Ovary (tissue), 10 donors: ENCODE measurements at places on chromosomes 5 and 9. TPM values are rescaled to one million over a fixed set of nuclear protein-coding genes. Genes with fewer than 3 reads are reported as not detected.
A peak's percentile ranks its signal among the peaks of the same experiment; 100 is the strongest.

The OMD gene
- 18.9 TPM for total RNA-seq

The PCDHGA8 gene
- total RNA-seq: 5.3 TPM

The F2RL1 gene
- total RNA-seq: 12.3 TPM

The TAL2 gene
- total RNA-seq: not detected

The URM1 gene
- total RNA-seq: 51.4 TPM

The FOXD4 gene
- 0.12 TPM for total RNA-seq

The SLC6A3 gene
- total RNA-seq: 0.62 TPM

DNA sequence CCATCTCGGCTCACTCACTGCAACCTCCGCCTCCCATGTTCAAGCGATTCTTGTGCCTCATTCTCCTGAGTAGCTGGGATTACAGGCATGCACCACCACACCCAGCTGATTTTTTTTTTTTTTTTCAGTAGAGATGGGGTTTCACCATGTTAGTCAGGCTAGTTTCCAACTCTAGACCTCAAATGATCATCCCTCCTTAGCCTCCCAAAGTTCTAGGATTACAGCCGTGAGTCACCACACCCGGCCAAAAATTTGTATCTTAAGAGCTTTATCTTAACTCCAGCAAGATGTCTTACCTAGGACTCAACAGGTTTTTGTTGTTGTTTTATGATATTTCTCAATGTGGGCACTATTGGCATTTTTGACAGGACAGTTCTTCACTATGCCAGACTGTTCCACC is 27.9 kb downstream of the LYRM7 start:
- H3K27me3 ChIP-seq: no peaks in the 10 kb centered on the region
- no peak for DNase-seq
- no peaks in the 10 kb centered on the region for H3K36me3 ChIP-seq
- no peak overlapping the region for H3K27ac ChIP-seq
- no peak overlapping the region for H3K4me3 ChIP-seq

DNA sequence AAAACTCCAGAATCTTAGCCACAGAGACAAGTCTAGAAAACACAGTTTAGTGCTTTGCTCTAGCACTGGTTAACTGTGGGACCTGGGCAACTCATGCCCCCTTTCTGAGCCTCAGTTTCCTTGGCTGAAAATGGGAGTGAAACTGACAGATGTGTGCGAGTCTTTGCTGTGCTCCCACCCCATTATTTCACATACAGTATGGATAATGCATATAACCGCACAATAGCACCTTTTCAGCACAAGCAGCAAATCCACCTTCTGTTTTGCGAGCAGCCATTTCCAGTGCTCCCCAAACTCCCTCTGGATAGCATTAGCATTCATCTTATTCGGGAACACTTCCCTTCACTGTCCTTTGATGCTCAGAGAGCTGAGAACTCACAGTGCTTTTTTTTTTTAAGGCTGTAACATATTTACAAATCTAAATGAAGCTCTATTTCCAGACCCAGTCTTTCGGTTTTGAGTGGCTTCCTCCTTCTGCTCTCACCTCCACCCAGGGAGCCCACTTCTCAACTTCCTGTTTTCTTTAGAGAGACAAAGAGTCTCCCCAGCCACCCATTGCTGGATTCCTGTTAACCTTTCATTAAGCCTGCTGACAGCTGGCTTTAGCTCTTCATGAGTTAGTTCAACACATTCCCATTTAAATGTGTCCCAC is 49.2 kb downstream of the TIMD4 start:
- no peak for DNase-seq
- H3K4me1 ChIP-seq: no peaks in the 10 kb centered on the region
- no peaks in the 10 kb centered on the region for H3K36me3 ChIP-seq

DNA sequence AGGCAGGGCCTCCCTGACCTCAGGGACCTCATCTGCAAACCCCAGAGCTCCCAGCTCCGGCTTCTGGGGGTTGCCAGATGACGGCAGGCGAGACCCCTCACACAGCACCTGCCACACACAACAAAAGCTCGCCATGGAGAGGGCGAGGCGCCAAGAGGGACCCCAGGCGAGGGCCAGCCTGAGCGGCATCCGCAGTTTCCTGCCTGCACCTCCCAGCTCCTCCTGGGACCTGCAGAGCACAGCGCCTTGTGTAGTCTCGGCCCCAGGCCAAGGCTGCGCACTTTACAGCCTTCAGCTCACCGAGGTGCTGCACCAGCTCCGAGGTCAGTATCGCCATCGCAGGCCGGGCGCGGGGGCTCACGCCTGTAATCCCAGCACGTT is 82.4 kb upstream of the ADAMTS2 start:
- no peaks in the 10 kb centered on the region for H3K36me3 ChIP-seq
- H3K27ac ChIP-seq: no peak overlapping the region
- H3K4me1 ChIP-seq: no peaks in the 10 kb centered on the region
- no peaks in the 10 kb centered on the region for H3K27me3 ChIP-seq

- no peaks in the 10 kb centered on the region for H3K27me3 ChIP-seq
- DNase-seq: no peak
- no peak overlapping the region for H3K27ac ChIP-seq
- peaks cover 6% of the 10 kb centered on the region for H3K4me1 ChIP-seq
Observed at GRCh38 chr9:437574-438001, 222.9 kb downstream of the DOCK8 start.

GRCh38 chr5:112534067-112534583 is 115.0 kb upstream of the EPB41L4A start:
- no peaks in the 10 kb centered on the region for H3K27me3 ChIP-seq
- no peaks in the 10 kb centered on the region for H3K4me1 ChIP-seq
- no peak overlapping the region for H3K27ac ChIP-seq
- no peak overlapping the region for H3K4me3 ChIP-seq
- no peak for DNase-seq
- no peaks in the 10 kb centered on the region for H3K36me3 ChIP-seq

DNA sequence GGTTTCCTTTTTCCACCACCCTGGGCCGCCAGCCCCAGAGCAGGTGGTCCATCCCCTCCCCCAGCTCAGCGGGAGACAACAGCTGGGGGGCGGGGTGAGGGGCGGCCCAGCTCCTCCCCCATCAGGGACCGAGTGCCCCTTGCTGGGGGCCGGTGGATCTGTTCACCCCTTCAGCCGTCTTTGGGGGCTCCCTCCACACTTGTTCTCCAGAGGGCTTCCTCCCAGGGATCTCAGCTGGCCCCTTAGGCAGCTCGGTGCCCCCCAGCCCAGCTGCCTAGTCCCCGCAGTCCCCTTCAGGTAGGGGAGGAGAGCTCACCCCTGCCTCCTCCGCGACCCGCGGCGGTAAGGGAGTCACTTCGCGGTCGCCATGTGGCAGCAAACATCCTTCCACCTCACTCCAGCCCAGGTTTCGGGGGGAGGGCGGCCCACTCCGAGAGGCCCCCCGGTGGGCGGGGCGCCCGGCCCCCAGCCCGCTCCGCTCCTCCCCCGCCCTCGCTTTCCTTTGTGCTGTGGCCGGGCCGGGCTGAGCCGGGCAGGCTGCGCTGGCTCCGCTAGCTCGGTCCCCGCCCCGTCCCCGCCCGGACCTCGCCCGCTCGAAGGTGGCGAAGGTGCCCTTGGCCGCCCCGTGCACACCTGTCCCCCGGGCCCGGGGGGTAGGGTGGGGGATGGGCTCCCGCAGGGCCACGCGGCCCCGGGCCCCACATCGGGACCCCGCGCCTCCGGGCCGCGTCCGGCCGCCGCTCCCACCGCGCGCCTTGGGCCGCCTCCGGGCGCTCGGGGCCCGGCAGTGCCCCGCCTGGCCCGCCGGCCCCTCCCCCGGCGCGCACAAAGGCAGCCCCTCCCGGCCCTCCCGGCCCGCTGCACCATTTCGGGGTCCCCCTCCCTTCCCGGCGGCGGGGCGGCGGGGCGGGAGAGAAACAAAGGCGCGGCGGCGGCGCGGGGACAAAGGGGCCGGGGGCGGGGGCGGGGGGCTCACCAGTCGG is 683 bp downstream of the DBN1 start:
- H3K4me3 ChIP-seq: peak overlapping the region; percentile 80
- H3K4me1 ChIP-seq: peaks cover 21% of the 10 kb centered on the region
- no peaks in the 10 kb centered on the region for H3K36me3 ChIP-seq
- peak overlapping the region; percentile 61 for H3K27ac ChIP-seq

DNA sequence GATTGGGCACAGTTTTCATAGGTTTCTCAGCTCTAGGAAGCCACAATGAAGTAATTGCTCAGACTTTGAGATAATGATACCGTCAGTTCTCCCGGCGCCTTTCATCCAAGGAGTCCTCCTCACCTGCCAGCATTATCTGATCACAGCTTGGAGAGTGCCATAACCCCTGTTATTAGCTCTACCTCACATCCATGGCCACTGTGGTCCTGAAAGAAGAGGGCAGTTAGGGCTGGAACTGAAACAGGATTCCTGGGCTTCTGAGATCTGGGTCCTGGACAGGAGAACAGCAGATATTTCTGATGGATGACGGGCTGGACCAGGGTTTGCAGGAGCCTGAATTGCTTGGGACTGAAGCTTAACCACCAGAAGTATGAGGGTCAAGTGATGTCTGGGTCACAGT is 13.5 kb downstream of the RGS3 start:
- DNase-seq: no peak
- H3K4me1 ChIP-seq: no peaks in the 10 kb centered on the region
- no peaks in the 10 kb centered on the region for H3K27me3 ChIP-seq
- H3K27ac ChIP-seq: no peak overlapping the region
- no peak overlapping the region for H3K4me3 ChIP-seq

GRCh38 chr5:158756871-158757270 is 342.8 kb downstream of the EBF1 start:
- no peaks in the 10 kb centered on the region for H3K36me3 ChIP-seq
- H3K27me3 ChIP-seq: no peaks in the 10 kb centered on the region
- no peak overlapping the region for H3K4me3 ChIP-seq
- peaks cover 4% of the 10 kb centered on the region for H3K4me1 ChIP-seq

- no peak overlapping the region for H3K4me3 ChIP-seq
- H3K27me3 ChIP-seq: no peaks in the 10 kb centered on the region
- no peaks in the 10 kb centered on the region for H3K36me3 ChIP-seq
Observed at GRCh38 chr5:180135128-180135955, 63.8 kb upstream of the RNF130 start.

DNA sequence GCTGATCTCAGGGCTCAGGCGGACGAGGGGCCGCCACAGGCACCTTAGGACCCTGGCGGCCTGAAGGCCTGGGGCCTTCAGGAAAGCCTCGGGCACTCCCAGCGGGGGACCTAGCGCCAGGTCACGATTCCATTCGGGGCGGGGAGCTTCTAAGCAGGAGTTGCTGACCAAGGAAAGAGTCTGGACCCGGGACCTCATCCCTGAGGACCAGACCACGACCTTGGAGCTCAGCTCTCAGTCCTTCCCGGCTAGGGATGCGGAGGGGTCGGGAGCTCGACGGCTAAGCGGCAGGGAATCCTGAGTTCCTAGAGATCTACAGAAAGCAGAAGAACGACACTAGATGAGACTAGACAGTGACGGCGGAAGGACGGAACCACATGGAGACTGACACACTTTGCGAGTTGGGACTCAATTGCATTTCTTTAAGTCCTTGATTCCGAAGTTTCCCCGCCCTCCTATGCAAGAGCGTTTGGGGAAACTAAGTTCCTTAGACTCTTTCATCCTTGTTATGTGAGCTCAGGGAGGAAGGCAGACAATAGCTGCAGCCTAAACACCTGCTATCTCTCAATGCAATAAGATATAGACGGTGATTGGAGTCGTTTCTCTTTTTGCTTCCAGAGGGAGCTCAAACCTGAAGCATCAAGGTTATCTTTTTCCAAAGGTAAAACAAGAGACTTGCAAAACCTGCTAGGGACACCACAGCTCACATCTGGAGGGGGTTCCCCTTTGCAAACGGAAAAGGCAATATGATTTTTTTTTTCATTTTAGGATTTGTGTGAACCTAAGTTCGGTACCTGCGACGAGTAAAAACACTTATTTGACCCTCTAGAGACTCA is 9.7 kb downstream of the NR2F1-AS1 start:
- peaks cover 6% of the 10 kb centered on the region for H3K4me1 ChIP-seq
- H3K36me3 ChIP-seq: no peaks in the 10 kb centered on the region
- H3K27ac ChIP-seq: no peak overlapping the region

DNA sequence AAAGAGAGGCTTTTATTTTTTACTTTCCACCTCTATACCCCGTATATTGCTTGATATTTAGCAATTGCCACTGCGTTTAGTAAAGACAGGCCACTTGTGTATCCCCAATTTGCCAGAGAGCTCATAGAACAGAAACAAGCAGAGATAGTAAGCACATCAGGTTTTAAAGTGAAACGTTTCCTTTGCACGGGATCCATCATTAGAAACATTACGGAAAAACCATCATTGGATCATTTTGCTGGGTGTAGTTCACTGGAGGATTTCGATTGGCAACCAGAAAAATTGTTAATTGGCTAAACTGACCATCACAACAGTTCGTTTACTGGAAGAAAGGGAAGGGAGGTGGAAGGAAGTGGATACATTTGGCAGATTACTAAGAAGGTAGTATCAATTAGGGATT is 149.4 kb upstream of the STK32A start:
- H3K36me3 ChIP-seq: no peaks in the 10 kb centered on the region
- no peaks in the 10 kb centered on the region for H3K27me3 ChIP-seq
- DNase-seq: no peak

- no peaks in the 10 kb centered on the region for H3K27me3 ChIP-seq
- no peak for DNase-seq
- no peak overlapping the region for H3K4me3 ChIP-seq
- H3K4me1 ChIP-seq: no peaks in the 10 kb centered on the region
- no peaks in the 10 kb centered on the region for H3K36me3 ChIP-seq
- H3K27ac ChIP-seq: no peak overlapping the region
Observed at GRCh38 chr5:67474597-67475238, 278.1 kb upstream of the CD180 start.

- H3K27me3 ChIP-seq: no peaks in the 10 kb centered on the region
- no peak overlapping the region for H3K27ac ChIP-seq
- no peaks in the 10 kb centered on the region for H3K36me3 ChIP-seq
Observed at GRCh38 chr5:31585166-31585894, 53.2 kb downstream of the C5orf22 start.

GRCh38 chr9:90137801-90138200 is 504.8 kb downstream of the DIRAS2 start:
- no peak overlapping the region for H3K4me3 ChIP-seq
- H3K36me3 ChIP-seq: no peaks in the 10 kb centered on the region
- H3K4me1 ChIP-seq: no peaks in the 10 kb centered on the region

GRCh38 chr5:111737716-111738115 is 19.3 kb downstream of the NREP start:
- peaks cover 8% of the 10 kb centered on the region for H3K4me1 ChIP-seq
- H3K36me3 ChIP-seq: no peaks in the 10 kb centered on the region
- no peak overlapping the region for H3K4me3 ChIP-seq
- DNase-seq: no peak

- H3K4me1 ChIP-seq: no peaks in the 10 kb centered on the region
- no peak overlapping the region for H3K27ac ChIP-seq
- no peaks in the 10 kb centered on the region for H3K36me3 ChIP-seq
- DNase-seq: no peak
- no peaks in the 10 kb centered on the region for H3K27me3 ChIP-seq
- H3K4me3 ChIP-seq: no peak overlapping the region
Observed at GRCh38 chr9:110429453-110429852, 91.8 kb upstream of the TXNDC8 start.

- no peak overlapping the region for H3K27ac ChIP-seq
- no peak for DNase-seq
- H3K4me1 ChIP-seq: no peaks in the 10 kb centered on the region
- H3K36me3 ChIP-seq: no peaks in the 10 kb centered on the region
Observed at GRCh38 chr5:136198453-136198852, 5.5 kb upstream of the SMIM32 start.
